ENCODE measurements at places on chromosomes 16 and 17.

DNA sequence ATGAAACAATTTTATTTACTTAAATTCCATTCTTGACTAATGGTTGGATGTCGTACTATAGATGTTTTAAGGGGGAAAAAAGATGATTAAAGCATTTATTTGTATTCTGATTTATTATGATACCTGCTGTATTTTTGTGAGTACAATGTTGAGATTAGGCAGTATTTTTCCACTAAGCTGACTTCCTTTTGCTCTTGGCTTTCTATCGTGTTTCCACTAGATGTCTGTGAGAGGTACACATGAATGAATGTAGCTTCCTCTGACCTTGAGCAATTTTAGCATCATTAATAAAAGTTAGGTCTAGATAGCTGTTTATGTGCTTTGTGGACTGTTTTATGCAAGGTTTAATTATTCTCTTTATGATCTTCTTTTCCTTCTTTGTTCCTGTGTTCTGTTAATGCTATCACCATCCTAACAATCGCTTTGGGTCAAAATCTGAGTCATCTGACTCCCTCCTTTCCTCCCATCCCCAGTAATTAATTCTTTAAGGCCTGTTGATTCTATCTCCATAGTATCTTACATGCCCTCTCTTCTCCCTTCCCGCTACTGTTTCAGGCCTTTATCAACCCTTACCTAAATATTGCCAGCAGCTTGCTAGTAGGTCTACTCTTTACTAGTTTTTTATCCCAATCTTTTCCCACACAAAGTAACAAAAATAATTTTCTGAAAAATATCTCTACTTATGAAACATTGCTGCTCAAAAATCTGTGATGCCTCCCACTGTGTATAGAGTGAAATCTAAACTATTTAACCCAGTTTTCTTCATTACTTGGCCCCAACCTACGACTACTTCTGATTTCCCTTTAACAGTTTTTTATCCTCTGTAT lies 76.0 kb downstream of the VMP1 start:
- DNase-seq: no peak

DNA sequence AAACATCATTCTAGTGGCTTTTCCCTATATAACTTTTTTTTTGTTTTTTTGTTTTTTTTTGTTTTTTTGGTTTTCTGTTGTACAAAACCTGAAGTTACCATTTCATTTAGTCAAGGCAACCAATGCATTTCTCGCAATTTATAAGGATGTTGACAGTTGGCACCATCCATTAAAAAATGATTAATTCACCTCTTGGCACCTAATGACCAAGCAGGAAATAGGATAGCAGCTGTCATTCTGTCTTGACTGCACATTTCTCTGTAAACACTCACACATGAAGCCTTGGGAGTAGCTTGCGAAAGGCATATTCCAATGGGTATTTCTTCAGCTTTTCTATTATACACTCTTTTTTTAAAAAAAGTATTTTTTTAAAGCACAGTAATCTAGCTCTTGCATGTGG lies 77.5 kb downstream of the SYCE1L start:
- DNase-seq: no peak

DNA sequence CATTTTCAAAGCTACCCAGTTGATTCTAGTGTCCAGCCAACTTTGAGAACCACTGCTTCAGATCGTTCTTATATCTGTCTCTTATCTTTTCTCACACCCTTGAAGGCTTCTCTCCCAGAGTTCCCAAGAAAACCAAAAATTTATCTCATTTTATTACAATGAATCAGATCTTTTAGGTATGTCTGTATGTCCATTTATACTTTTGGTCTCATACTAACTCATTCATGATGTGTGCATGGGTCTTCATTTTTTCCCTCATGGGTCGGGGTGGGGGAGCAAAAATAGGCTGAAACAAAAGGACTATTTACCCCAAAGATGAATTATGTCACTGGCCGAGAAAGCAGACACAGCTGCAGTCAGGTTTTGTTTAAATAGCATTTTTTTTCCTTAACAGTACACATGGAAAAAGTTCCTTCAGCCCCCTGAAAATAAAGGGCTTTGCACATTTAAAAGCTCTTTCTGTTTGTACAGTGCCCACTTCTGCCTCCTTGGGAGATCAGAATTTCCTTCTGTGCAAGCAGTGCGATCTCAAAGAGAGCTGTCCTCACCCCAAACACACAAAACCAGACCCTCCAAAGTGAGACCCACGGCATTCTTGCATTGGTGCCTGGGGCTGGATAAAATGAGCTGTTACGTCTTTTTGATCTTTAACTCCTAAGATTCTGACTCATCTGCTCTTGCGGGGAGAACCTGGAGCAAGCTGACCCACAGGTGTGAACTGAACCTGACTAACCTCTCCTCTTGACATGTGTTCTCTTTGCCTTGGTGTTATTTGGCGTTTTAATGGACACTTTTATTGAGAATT lies 251.2 kb upstream of the ELAC2 start:
- no peak for DNase-seq

DNA sequence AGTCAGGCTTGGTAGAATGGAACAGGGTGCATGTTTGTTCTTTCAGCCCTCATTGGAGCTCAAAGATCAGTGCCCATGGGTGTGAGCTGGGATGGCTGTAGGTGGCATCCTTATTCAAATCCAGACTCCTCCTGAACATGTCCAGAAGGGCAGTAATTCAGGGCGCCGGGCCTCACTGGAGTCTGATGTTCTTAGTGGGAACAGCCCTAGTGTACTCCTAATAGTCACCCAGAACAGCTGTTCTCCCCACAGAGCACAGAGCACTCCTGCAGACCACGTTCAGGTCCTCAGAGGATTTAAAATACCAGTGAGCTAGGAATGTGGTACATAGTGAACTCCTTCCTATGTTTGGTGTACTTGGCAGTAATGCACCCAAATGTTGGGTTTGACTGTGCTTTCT lies 96.2 kb downstream of the BANP start:
- no peak for DNase-seq

- peak; percentile 98 for DNase-seq
Observed at GRCh38 chr17:42422958-42423712, at the start of gene CAVIN1. CAVIN1 (minus strand) TSS chr17:42423256; CDS start chr17:42423097, 159 bp downstream.

- no peak for DNase-seq
Observed at GRCh38 chr17:49881054-49881402, 33.2 kb upstream of the TAC4 start.

GRCh38 chr17:41434005-41434404 lies 6.8 kb downstream of the KRT38 start:
- DNase-seq: no peak

- DNase-seq: no peak
Observed at GRCh38 chr16:88005968-88006367, 54.7 kb downstream of the BANP start.

- DNase-seq: no peak
Observed at GRCh38 chr17:49509588-49509917, 14.5 kb downstream of the NGFR start.

GRCh38 chr17:67138392-67138791 lies 94.0 kb downstream of the CACNG1 start:
- no peak for DNase-seq

GRCh38 chr17:50518384-50519023 lies 10.3 kb downstream of the MYCBPAP start:
- DNase-seq: no peak

GRCh38 chr17:75396025-75396424 lies 9.5 kb downstream of the GRB2 start:
- DNase-seq: no peak

DNA sequence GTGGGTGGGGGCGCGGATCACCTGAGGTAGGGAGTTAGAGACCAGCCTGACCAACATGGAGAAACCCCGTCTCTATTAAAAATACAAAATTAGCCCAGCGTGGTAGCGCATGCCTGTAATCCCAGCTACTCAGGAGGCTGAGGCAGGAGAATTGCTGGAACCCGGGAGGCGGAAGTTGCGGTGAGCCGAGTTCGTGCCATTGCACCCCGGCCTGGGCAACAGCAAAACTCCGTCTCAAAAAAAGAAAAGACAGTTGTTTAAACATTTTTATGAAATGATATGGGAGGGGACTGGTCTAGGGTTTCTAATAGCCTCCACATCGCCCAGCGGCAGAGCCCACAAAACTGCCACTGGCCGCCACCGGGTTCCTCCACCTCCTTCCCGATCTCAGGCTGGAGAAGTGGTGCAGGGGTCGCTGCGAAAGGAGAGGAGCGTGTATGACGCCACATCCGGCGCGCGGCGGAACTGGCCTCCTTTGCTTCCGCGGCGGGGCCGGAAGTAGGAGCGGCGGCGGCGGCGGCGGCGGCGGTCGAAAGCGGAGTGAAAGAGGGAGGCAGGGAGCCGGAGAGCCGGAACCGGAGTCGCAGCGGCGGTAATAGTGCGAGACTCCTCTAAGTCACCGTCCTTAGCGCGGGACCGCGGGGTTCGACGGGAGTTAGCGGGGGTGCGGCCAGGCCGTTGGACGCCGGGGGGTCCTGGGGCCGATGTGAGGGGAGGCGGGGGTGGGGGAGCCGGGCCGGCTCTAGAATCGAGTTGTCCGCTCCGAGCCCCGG lies at the start of gene PPP4C:
TSS of gene PPP4C (plus strand) at position 492 of the 773 bp plus-strand sequence. CDS start 384 bp downstream, outside the sequence.
- DNase-seq: peak; percentile 89

DNA sequence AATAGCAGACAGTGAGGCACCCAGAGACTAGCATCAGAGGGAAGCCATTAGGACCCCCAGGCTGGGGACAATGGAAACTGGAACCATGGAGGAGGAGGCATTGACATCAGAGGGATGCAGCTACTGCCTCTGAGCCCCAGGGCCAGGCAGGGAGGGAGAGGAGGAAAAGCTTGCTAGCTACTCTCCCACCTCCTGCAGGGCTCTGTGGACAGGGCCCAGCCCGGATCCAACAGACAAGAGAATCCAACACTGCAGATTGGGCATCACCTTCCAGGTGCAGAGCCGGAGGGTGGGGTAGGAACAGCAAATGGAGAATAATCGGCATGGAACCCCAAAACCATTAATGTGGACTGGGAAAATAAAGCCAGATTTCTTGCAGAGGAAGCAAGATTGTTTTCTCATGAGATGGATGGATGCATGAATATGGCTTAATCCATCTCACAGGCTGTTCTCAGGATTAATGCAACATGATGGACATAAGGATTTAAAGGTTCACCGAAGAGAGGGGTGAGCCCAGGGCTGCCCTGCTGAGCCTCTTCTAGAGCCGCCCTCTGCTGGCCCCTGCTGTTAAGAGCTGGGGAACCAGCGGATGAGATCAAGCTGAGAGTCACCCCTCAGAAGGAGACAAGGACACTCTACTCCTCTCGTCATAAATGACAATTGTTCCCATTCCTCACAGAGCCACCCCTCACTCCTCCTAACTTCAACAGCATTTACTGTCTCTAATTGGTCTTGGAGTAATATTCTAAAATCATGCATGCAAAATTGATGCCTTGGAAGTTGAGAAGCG lies 48.8 kb downstream of the DNAH3 start:
- DNase-seq: no peak

- DNase-seq: no peak
Observed at GRCh38 chr17:34156741-34157589, 98.1 kb upstream of the CCL2 start.

GRCh38 chr17:42436391-42436790 lies 13.3 kb upstream of the CAVIN1 start:
- no peak for DNase-seq

GRCh38 chr17:78476973-78477372 lies 98.5 kb downstream of the PGS1 start:
- DNase-seq: no peak

DNA sequence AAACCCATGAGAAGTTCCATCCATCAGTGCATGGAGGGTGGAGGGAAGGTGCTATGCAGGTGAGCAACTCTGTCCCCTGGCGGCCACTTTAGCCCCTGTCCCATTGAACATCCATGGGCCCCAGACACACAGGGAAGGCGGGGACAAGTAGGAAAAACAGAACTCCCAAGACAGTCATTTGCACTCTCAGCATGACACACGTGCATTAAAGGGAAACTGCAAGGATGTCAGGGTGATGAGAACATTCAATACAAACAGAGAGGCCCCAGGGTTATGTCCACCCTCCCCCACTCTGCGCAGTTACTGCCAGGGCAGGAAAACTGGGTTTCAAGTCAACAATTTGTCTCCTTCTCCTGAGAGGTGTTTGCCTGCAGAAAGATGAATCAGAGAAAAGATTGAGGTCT lies 44.0 kb upstream of the AKTIP start:
- no peak for DNase-seq

DNA sequence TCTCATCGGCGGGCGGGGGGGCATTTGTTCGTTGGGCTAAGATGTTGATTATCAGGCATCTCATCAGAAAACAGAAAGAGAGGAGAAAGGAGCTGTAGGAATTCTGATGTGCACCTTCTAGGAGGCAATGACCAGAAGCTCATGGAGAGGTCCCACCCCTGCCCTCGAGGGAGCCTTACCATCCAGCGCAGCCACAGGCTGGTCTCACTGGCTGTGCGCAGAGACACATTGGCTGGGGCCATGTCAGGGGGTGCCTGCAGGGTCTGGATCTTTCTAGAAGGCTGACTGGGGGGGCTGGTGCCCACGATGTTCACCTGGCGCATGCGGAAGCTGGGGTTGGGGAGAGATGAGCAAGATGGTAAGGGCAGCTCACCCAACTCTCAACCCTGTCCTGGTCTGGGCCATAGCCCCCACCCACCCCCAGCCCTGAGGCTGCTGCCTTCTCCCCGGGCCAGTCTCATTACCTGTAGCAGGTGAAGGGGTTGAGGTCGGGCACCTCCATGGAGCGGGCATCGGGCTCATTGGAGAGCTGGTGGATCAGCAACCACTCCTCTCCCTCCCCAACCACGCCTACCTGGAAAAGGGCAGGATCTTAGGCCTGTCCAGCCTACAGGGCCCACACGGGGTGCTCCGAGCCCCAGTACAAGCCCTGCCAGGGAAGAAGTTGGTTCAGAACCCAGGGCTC lies 86.2 kb upstream of the CDC42EP4 start:
- no peak for DNase-seq

GRCh38 chr16:52544703-52545102 lies 2.2 kb downstream of the TOX3 start:
- no peak for DNase-seq

- DNase-seq: no peak
Observed at GRCh38 chr17:37756051-37756450, 11.2 kb upstream of the HNF1B start.

GRCh38 chr17:31835984-31836383 lies 23.1 kb downstream of the COPRS start:
- DNase-seq: no peak

DNA sequence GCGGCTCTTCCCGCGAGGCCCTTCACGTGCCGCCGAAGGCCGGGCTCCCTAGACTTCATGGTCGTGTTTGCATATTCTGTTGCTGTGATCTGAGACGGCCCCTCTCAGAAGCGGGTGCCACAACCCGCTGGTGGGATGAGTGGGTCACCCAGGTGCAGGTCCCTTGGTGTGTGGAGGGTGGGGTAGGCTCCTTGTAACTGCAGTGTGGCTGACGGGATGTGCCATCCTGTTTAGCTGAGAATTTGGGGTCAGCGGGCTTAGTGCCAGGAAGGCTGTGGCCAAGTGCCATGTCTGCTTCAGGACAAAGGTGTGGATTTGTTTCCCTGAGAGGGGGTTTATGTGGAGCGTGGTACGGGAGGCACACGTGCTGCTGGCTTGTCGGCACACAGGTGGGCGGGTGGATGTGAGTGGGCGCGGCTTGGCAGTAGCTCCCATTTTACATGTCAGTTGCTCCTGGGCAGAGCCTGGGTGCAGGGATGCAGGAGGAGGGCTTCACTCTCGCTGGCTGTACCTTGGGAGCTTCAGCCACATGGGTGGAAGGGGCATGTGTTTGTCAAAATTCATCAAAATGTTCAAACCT lies 9.2 kb upstream of the WFIKKN1 start:
- no peak for DNase-seq

GRCh38 chr17:59647288-59647687 lies 27.6 kb downstream of the CLTC start:
- DNase-seq: no peak

Measured in RWPE2 (cell line).